ENCODE measurements at places on chromosomes 7 and 10.

GRCh38 chr7:42185726-42186125, 51.3 kb downstream of the GLI3 start:
- no peak for DNase-seq

GRCh38 chr10:75449382-75450074, 18.1 kb downstream of the LRMDA start:
- DNase-seq: no peak

DNA sequence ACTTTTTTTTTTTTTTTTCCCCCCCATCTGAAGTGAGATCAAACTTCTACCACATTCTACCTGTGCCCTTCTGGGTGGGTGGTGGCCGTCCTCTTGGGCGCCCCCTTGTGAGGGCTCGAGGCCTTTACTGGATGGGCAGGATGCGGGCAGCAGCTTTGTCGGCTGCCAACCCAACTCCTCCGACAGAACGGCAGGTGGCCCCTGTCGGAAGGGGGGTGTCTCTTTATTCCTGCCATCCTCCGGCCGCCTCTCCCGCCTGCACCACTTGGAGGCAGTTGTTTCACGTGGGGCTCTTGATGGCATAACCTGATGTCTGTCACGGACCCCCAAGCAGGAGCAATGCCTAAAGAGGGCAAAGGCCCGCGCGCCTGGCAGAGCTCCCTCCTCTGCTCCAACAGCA, 31.0 kb downstream of the AMZ1 start:
- peak; percentile 63 for DNase-seq

DNA sequence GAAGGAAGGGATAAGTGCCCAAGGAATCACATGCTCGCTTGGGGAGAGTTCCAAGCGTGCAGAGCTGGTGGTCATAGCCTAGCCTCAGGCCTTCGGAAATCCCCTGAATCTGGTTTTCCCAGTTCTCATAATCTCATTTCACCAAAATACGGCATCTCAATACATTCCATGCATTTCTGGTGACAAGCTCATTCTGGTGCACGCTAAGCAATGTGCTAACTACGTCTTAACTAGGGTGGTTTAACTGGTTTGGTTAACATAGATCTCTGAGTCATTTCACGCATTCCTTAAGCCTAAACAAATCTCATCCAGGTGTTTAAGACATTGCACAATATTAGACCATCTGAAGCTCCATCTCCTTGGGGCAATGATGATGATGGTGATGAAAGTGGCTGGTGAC, 72.9 kb upstream of the STEAP1B start:
- DNase-seq: no peak

GRCh38 chr10:133465950-133466474, 12.3 kb downstream of the SCART1 start:
- no peak for DNase-seq

- no peak for DNase-seq
These were observed 12.1 kb upstream of the SHH start for GRCh38 chr7:155824227-155824886.

DNA sequence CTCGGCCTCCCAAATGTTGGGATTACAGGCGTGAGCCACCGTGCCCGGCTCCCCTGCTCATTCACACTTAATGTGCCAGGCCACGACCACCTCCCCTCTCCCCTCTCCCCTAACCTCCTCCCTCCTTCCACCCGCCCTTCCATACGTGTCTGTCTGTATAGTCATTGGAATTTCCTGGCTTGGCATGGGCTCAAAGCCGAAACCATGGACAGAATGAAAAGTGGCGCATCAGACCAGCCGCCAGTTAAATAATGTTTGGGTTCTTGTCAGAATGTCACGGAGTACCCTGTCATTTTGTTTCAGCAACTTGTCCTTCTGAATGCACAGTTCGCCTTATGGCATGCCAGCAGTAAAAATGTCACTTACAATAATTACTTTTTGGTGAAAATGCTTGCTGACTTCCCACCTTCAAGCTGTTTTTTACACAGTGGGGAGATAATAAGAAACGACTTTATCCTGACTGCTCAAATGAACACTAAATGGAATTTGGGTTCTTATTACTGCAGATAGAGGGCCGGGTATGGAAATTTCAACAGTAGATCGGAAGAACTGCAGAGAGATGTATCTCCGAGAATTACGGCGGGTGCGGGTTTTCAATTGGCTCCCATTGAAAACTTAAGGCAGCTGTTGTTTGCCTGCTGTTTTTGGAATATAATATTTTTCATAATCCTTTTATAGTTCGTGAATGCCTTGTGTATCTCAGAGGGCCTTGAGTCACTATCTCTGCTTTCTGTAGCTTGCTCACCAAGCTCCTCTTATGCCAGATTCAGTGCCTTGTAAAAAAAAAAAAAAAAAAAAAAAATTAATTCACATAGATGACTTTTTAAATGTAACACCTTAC, 65.5 kb upstream of the SH2B2 start:
- DNase-seq: no peak

GRCh38 chr7:36677769-36678437, 46.4 kb downstream of the AOAH start:
- no peak for DNase-seq

- no peak for DNase-seq
These were observed 24.5 kb upstream of the STARD3NL start for GRCh38 chr7:38153515-38153914.

- no peak for DNase-seq
These were observed 325.2 kb downstream of the BICC1 start for GRCh38 chr10:58837826-58838225.

GRCh38 chr7:50496569-50496968, 46.4 kb upstream of the FIGNL1 start:
- DNase-seq: no peak

GRCh38 chr7:85750454-85750949, 563.6 kb upstream of the SEMA3D start:
- no peak for DNase-seq

DNA sequence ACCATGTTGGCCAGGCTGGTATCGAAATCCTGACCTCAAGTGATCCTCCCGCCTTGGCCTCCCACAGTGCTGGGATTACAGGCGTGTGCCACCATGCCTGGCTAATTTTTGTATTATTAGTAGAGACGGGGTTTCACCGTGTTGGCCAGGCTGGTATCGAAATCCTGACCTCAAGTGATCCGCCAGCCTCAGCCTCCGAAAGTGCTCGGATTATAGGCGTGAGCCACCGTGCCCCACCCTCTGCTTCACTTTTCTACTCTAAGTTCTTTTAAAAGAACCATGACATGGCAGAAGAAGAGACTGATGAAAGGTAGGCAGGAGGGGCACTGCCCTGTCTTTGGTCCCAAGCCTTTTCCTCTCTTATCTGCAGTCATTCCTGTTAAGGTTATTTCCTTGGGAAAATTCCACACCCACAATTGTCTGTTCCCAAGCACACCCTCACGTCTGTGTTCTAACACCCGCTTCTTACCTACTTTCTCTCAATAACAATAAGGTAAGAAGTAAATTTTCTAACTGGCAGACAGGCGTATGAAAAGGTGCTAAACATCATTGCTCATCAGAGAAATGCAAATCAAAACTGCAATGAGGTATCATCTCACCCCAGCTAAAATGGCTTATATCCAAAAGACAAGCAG, 291.7 kb downstream of the DPP6 start:
- no peak for DNase-seq

GRCh38 chr10:119291223-119291900, 84.0 kb downstream of the GRK5 start:
- DNase-seq: no peak

- DNase-seq: peak; percentile 54
These were observed 2.1 kb upstream of the ADAM8 start for GRCh38 chr10:133278577-133279265.

GRCh38 chr7:86773309-86773708, 129.6 kb downstream of the GRM3 start:
- DNase-seq: no peak

DNA sequence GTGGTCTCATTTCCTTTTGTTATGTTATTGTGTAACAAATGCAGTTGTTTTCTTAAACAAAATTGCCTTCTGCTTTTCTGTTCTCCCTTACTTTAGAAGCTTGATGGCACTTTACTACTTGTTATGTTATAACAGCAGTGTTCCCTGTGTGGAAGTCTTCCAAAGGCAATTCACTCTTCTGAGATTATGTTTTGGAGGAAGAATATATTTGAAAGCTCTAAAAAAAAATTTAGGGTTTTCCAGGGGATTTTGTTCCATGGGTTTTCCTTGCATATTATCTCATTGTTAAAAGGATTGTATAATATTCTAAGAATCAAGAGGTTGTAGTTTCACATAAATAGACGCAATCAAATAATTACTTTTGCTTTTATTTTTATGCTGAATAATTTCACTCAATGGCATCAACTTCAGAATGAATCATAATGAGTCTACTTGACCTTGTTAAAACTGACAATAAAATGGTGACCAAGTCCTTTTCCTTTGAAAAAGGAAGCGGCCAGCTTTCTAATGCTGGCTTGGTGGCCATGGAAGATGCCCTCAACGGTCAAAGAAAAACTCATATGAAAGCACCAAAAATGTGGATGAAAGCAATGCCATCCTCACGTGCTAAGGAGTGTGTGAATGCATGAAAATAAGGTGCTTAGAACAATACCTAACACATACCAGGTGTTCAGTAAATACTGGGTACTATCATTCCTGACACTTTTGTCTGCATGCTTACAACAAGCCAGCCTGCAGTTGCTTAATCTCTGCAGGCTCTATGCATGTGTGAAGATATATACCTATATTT, 92.4 kb upstream of the KLF6 start:
- DNase-seq: no peak

DNA sequence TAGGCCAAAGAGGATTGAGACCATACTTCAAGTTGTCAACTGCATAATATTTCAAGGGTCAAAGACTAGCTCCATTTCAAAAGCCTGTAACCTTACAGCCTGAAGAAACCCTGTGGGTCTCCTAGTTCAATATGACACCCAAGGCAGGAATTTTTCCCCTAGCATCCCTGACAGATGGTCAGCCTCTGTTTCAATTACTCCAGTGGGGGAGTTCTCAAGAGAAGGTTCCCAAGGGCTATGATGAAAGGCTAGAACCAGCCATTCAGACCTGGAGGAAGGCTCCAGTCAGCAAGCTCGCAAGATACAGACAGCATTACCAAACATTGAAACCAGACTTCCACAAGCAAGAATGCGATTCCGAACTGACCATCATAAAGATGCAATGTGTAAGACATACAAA, 1.6 kb downstream of the HTR7 start:
- DNase-seq: no peak

GRCh38 chr10:14293526-14293925, 37.2 kb downstream of the FRMD4A start:
- DNase-seq: no peak

DNA sequence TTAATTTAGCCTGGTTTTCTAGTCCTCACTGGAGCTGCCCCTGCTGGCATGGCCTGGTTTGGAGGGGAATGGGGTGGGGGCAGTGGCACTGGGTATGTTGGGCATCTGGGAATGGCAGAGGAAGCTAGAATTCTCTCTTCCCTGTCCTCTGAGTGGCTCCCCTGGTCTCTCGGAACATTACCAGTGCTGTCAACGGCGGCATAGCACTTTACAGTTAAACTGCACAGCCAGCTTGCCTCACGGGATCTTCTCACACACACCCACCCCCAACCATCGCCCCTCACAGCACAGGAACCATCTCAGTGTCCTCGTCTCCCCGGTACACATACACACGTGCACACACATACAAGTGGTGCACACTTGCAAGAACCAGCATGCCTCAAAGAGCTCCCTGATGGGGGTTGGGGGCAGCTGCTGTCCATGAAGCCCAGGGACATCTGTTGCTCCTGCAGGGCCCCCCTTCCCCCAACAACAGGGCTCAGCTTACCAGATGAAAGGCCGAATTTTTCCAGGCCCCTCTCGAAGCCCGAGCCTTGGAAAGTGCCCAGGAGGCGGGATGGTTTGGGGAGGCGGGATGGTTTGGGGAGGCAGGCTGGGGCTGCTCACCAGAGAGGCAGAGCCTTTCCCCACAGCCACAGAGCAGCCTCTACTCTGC, 41.0 kb downstream of the TSPAN15 start:
- DNase-seq: no peak

- DNase-seq: no peak
These were observed 89.9 kb downstream of the CRTAC1 start for GRCh38 chr10:97940534-97940933.

GRCh38 chr10:109866168-109866994, 56.9 kb downstream of the XPNPEP1 start:
- no peak for DNase-seq

DNA sequence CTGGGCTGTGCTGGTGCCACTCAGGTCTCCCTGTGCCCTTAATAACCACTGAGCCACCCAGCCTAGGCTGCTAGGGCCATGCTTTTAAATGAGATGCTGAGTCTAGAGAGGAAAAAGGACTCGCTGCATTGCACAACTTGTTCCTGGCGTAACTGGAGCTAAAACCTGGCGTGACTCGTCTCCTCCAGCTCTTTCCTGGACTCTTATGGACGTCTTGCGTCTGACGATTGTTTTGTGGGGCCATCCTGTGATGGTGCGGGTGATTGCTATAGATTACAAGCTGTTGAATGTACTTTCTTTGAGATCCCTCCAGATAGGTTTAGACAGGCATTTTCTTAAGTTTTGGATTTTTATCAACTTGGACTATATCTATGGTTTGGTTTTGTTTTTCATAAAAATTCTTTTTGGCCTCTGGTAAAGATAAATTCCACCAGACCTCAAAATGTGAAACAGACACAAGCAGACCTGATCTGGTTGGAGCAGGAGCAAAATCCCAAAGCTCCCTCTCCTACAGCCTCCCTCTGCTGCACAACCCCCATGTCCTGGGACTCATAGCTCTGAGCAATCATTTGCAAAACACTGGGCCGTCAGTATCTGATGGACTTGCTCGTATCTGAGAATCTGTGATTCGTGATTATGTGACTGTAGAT, 230.3 kb downstream of the ARHGAP12 start:
- no peak for DNase-seq

DNA sequence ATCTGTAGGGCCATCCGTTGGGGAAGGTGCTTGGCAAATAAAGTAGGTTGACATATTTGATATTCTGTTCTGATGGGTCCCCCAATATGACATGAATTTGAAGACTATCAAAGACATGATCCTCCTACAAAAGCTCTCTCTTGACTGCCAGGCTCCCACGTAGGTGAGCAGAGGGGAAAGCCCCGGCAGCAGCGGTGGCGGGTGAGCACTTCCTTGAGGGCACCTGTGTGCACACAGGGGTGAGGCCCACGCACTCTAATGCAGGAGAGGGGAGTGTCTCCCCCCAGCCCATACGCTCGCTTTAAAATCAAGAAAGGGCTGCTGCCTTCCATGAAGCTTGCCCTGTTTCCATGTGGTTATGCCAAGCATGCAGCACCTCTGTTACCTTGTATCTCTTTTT, 100.4 kb downstream of the TAX1BP1 start:
- DNase-seq: peak; percentile 7

DNA sequence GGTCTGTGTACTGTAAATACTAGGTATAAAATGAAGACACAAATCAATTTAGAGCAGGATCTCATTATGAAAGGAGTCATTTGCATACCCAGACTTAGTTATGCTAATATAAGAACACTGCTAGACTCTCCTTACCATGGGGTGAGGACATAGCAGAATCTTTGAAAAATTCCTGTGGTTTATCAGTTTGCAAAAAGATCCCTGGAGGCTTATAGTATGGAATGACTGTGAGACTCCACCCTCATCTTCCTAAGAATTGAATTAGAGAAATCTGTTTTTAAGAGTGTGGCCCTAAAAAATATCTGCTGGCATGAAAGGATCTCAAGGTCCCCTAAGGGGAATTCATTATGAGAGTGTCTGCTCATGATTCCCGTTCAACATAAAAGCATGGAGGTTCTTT, 63.2 kb downstream of the WNT2 start:
- DNase-seq: no peak

- no peak for DNase-seq
These were observed 79.7 kb upstream of the FAM3C start for GRCh38 chr7:121475806-121476205.

Measured in CD4-positive, alpha-beta T cell (primary cell).